ENCODE measurements at places on chromosomes 16 and 17.
A peak's percentile ranks its signal among the peaks of the same experiment; 100 is the strongest.

- no peak for DNase-seq
These were observed 6.2 kb upstream of the DUSP14 start for GRCh38 chr17:37483311-37484039.

GRCh38 chr16:62940569-62940968 is 904.3 kb upstream of the CDH8 start:
- no peak for DNase-seq

- DNase-seq, result peak; percentile 48
These were observed 14.0 kb upstream of the CCL2 start for GRCh38 chr17:34241062-34241461.

DNA sequence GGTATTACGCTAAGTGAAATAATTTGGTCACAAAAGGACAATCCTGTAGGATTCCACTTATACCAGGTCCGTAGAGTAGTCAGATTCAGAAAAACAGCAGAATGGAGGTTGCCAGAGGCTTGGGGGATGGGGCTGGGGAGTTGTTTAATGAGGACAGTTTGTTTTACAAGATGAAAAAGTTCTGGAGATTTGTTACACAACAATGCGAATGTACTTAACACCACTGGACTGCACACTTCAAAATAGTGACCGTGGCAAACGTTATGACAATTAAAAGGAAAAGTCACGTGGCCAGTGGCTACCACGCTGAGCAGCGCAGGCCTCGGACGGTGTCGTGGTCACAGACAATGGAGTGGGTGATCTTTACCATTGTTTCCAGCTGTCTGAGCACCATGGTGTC is 338.1 kb downstream of the SEC14L1 start:
- DNase-seq, result no peak

DNA sequence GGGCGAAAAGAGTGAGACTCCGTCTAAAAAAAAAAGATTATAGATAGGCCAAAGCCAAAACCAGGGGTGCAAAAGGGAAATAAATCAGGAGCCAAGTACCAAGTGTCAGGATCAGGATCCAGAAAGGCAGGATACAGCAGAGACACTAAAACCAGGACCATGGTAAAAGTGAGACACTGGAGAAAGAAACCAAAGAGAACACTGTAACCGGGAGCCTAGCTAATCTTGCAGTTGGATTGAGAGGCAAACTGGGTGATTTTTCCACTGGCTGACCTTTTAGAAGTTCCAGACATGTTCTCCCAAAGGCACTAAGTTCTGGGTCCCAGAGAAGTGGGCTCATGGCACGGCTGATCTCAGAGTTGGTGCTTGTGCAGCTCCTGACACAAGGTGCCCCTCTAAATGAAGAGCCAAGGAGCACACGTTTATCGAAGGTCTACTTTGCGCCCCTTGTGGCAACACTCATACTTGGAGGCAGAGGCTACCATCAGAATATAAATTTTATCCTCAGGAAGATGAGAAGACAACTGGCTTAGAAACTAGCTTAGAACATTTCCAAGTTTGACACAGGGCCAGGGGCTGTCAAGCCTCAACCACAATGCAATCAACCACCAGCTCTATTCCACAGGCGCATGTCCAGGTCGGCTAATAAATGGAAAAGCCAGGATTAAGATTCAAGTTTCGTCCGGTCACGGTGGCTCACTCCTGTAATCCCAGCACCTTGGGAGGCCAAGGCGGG is 27.5 kb upstream of the HELZ start:
- no peak for DNase-seq

- no peak for DNase-seq
These were observed 3.2 kb upstream of the NLRP1 start for GRCh38 chr17:5587438-5588032.

DNA sequence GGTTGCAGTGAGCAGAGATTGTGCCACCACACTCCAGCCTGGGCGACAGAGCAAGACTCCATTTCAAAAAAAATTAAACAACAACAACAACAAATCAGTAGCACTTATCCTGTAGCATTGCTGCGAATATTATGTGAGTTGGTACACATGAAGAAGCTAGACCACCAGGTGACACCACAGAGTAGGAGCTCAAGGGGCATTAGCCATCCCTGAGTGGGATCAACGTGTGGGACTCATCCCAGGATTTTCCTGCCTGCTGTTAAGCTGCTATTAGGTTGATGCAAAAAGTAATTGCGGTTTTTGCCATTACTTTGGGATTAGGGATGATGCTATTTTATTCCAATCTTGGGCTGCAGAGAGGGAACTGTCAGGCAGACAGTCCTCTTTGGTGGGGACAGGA is 47.2 kb downstream of the OTOA start:
- DNase-seq, result no peak

DNA sequence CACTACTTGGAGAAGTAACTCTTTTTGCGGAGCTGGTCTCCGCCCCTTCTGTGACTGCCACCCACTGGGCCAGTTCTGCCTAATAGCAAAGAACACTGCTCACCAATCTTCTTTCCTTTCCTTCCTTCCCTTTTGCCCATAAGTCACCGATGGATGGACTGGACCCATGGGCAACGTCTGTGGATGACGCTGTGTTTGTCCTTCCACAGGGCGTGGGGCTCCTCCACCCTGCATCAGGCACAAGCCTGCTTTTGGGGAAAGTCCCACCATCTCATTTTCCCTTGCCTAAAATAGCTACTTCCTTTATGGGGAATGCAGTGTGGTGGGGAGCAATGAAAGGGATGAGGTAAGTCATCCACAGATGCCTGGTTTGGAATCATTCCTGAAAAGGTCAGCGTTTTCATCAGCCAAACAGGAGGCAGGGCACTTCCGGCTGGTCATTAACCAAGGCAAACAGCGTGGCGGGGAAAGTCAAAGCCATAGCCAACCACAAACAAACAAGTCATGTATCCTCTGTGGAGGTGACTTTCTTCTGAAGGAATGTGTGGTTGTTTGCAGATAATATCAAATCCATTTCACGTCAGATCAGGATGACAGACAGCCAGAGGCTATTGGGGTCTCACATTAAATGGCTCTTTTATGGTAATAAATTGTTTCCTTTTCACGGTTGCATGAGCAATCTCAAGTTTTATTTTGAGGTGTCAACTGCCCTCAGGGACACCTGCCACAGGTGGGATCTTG is 30.7 kb upstream of the MED9 start:
- no peak for DNase-seq

- DNase-seq, result peak; percentile 9
These were observed 51.8 kb upstream of the JPH3 start for GRCh38 chr16:87550495-87550961.

GRCh38 chr16:11556945-11557720 is 29.6 kb downstream of the LITAF start:
- no peak for DNase-seq

GRCh38 chr17:81397314-81398175 is 2.3 kb downstream of the BAHCC1 start:
- DNase-seq, result peak; percentile 51
